ENCODE measurements at places on chromosomes 6 and 20.
A peak's percentile ranks its signal among the peaks of the same experiment; 100 is the strongest.

DNA sequence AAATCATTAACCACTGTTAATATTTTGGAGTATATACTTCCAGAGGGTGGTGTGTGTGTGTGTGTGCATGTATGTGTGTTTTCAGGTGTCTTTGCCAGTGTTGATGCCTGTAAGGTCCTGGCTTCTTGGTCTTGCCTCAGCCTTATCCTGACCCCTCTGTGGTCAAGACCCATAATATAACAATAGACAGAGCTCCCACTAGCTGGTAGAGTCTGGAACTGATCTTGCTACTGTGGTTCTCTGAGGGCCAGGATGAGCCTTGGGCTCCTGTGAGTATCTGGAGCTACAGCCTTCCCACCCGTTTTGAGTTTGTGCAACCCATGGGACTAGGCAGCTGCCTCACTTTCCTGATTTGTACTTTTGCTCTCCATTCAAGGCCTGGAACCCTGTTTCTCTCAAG is 191.0 kb downstream of the IBTK start:
- no peak for DNase-seq

DNA sequence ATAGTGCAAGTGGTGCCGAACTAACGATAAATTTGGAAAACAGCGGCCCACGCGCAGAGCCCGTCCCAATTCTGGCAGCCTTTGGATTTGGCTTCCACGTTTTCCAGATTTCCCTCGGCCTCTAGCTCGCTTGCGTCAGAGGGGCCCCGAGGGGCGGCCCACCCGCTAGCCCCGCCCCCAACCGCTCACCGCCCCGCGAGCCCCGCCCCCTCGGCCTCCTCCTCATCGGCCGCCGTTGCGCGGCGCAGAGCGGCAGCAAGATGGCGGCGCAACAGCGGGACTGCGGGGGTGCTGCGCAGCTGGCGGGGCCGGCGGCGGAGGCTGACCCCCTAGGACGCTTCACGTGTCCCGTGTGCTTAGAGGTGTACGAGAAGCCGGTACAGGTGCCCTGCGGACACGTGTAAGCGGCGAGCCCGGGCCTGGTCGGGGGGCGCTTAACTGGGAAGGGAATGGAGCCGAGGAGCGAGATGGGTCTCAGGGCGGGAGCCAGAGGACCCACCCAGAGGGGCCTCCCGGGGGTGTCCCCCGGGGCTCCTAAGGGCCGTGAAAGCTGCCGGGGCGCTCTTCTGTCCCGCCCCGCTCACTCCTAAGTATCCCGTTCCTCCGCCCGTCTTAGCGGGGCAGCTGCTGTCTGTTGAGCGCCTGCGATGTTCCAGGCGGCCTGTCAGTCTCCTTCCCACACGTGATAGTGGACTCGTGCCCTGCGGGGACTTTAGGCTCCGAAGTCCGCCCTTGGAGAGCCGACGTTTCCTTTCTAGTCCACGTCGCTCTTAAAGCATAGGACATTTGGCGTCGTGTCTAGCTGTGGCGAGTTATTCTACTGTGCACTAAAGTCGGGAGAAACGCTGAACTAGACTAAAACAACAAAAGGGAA is at the start of gene RNF114:
TSS of gene RNF114 (plus strand) at position 245 of the 874 bp plus-strand sequence. CDS start at position 261, 16 bp downstream.
- DNase-seq = peak; percentile 34

DNA sequence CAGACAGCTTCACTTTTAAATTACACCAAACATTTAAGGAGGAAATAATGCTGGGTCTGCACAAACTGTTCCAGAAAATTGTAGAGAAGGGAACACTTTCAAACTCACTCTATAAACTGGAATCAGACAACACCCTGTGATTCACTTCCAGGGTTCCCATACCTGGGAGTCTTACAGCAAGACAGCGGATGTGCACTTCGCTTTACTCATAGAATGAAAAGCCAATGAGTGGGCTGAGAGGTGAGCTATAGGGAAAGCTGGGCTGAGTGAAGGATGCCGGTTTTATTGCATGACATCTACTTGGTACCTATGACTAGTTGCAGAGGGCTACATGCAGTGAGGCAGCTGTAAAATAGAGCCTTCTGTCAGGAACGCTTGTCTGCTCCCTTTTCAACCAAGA is 152.1 kb downstream of the FNDC1 start:
- no peak for DNase-seq

GRCh38 chr20:23043376-23043775 is 6.1 kb downstream of the THBD start:
- DNase-seq = no peak

Measured in cortex of kidney (tissue), 1 donor.